Activated T-cell treated with anti-CD3 and anti-CD28 coated beads, Interleukin-2, amount 50 U/mL, for 4 hours (primary cell): ENCODE measurements at places on chromosomes 13 and 19. TPM values are rescaled to one million over a fixed set of nuclear protein-coding genes. Genes with fewer than 3 reads are reported as not detected.

Gene RETN
- total RNA-seq, result not detected

Gene CRB3
- total RNA-seq, result 1.8 TPM

- no peak for DNase-seq
Measured at GRCh38 chr13:105638426-105638825, 897.0 kb downstream of the EFNB2 start.

DNA sequence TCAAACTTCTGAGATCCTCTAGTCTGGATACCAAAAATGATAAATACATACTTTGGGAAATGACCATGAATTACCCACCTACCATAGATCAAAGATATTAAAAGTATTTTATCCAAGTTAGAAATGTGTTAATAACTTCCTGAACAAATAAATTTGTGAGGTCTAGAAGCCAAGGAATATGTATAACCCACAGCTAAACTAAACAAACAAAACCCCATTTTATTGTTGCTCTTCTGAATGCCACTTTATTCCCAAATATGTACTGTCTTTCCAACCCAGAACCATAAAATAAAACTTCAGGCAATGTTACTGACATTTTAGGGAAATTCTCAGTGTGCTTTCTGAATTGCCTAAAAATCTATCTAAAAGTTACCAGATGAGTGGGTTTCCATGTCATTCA is 35.1 kb downstream of the UBL3 start:
- no peak for DNase-seq

Gene SYDE1
- 0.63 TPM for total RNA-seq

Gene ADGRE1
- 2.2 TPM for total RNA-seq

DNA sequence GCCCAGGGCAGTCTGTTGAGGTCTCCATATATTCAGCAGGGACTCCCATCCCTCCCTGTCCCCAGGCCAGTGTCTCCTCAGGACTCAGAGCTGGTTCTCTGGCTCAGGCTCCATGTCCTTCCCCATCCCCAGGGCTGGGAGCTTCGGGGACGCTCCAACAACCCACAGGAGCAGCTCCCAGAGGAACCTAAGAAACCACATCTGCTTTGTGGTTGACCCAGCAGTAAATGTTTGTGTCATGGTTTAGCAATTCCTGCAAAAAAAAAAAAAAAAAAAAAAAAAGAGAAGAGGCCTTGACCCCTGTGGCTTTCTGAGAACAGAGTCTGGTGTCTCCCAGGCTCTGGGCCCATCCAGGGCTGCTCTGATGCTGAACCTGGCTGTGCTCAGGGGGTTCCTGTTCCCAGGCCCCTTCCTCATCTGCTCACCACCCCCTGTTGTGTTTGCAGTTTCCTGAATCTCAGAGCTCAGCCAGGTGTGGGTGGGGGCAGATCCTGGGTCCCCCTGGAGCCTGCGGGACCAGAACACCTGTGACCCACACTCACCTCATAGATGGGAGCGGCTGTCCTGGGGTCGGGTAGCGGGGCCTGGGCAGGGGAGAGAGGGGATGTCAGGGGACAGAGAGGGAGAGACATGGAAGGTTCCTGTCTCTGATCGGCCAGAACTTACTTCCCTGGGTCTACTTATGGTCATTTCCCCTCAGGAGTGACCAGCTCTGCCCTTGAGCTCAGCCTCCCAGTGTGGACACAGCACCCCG is 25.2 kb upstream of the CEACAM1 start:
- DNase-seq, result no peak
